HFF-Myc (cell line): ENCODE measurements at places on chromosomes 6 and 20.

DNA sequence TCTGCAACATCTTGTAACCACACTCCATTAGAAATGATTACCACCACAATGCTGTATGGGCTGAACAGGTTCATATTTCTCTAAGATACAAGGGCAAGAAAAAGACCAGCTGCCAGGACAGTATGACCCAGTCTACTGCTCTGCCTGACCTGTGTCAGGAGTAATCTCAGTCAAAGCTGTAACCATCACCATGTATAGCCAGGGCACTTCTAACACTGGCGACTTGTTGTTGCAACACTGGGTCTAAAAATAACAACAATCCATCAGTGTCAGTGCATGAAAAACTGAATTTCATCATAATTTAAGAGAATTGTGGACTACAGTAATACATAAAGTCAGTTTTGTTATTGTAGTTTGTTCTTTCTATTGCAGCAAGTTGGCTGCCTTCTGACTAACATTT lies 738.6 kb upstream of the ADGRB3 start:
- no peak for DNase-seq

- no peak for DNase-seq
Observed at GRCh38 chr6:122116119-122116834, 283.2 kb upstream of the HSF2 start.

- DNase-seq = no peak
Observed at GRCh38 chr20:36116807-36117441, 37.6 kb upstream of the EPB41L1 start.

- DNase-seq = no peak
Observed at GRCh38 chr20:34165018-34165619, 53.1 kb upstream of the EIF2S2 start.

GRCh38 chr6:18439581-18439980 lies 52.4 kb downstream of the RNF144B start:
- no peak for DNase-seq

GRCh38 chr20:40499391-40499790 lies 189.6 kb downstream of the MAFB start:
- DNase-seq = no peak

- DNase-seq = no peak
Observed at GRCh38 chr20:44566018-44566417, 16.4 kb upstream of the PKIG start.

DNA sequence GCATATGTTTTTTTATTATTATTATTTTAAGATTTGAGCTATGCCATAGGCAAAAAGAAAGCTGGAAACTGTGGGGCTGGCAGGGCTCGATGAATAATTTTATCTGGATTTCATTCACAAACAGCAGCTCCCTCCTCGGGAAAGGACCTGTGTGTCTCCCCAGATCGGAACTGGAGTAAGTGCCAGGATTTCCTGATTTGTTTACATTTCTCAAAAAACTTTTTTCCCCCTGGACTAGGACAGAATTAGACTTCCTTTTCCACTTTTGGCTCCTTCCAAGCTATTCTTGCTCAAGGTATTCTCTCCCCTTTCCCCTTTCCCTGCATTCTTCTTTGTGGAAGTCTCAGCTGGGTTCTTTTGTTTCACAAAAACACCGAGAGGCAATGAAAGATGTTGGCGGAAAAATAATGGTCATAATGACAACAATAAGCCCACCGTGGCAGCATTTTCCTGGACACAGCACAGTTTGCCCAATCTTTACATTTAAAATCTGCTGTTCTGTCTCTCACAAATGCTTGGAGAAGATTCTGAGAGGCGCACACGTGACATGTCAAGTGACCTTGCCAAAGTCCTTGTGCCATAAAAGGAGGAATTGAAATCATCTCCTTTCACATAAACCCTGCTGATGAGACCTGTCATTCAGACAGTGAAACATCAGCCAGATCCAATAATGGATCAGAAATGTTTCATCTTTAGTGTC lies 85.8 kb upstream of the PREP start:
- no peak for DNase-seq

GRCh38 chr6:33344701-33345697 lies 27.5 kb upstream of the ZBTB22 start:
- DNase-seq = peak; percentile 67

DNA sequence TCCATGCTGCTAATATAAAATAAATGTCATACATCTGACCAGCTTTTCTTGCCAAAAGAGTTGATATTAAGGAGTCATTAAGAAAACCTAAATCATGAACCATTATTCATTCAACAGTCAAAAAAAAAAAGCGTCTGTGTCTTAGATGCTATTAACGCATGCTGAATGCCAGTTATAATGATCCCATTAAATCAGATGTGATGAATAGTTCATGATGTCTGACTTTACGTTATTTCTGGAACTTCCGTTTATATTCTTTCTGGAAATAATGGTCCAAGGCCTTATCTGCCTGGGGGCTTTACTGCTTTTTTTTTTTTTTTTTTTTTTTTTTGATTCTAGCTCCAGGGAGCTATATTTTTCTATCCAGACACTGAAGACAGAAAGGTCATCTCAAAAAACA lies 877.1 kb downstream of the HACE1 start:
- no peak for DNase-seq

GRCh38 chr6:121480099-121480713 lies 44.8 kb downstream of the GJA1 start:
- no peak for DNase-seq

DNA sequence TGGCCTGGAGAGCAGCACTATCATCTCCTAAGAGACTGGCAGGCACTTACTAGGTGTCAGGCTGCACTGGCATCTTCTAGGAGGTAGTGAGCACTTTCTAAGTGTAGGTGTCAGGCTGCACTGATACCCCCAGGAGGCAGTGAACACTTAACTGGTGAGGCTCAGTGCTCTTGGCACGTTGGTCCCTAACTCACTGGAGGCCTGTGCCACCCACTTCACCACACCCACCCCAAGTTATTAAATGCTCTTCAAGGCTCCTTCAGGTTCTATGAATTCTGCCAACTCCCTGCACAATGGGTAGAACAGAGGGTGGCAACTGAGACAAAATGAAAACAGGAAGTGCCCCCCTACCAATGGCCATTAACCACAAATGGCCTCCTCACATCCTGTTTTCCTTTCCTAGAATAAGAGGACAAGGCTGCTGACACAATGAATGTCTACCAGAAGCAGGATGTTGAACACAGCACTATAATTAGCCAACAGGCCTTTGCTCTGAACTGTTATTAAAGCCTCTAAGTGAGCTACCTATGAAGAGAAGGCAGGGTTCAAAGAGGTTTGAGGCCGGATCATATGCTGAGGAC lies 29.4 kb downstream of the NCOA5 start:
- DNase-seq = no peak

GRCh38 chr20:61874421-61875068 lies 191.1 kb downstream of the TAF4 start:
- no peak for DNase-seq

DNA sequence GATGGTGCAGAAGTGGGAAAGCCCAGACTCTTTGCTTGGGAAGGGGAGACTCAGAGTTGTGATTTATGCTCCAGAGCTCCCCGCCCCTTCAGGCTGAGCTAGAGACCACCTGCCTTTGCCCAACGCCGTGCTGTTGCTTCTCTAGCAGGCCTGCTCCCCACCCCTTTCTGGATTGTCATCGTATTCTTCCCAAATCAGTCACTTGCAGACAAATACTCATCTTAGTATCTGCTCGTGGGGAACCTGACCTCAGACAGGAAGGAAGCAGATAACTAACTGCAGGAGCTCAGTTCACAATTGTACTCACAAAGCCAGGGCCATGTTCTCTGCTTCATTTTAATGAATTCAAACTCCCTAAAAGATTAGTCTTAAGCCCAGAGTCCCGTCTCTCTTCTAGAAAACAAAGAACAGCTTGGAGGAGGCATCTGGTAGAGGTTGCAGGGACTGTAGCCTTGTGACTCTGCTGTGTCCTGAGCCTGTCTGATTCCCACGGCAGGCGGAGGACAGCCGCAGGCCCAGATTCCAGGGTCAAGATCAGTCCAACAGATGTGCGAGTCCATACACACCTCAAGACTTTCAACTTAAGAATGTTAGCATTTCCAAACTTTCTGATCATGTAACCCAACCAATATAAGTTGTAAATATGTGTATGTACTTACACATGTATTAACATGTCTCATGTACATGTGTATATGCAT lies 57.2 kb upstream of the GGTLC1 start:
- no peak for DNase-seq

DNA sequence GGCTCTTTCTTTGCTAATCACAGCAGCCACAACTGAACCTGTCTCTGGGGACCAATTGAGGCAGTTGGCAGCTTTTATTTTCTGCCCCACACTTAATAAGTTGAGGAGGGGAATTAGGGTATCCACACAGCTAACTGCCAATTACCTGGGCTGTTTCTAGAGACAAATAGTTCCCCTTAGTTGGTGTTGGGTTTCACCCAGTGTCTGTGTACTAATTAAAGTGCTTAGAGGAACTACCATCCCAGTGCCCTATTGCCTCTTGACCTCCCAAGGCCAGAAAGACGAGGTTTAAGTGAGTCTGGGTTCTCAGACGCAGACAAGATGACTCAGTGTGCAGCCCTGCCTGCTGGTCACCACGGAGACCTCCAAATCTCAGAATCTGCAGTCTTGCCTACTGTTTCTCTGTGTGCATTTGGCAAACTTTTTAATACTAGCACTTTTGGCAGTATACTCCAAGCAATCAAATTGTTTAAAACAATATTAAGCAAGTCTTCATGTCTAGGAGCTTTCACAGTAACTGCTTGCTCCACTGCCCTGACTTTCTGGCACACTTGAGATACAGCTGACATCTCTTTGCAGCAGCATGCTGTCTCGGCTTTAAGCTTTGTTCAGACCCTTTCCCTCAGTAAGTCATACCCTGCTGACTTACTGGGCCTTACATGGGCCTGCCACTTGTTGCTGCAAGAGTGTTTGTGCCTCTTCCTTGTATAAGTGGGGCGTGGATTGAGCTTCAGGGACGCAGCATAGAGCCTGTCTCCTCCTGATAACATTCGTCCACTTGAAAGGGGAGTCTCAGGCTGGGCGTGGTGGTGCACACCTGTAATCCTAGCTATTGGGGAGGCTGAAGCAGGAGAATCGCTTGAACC lies 31.9 kb downstream of the STK35 start:
- DNase-seq = no peak

DNA sequence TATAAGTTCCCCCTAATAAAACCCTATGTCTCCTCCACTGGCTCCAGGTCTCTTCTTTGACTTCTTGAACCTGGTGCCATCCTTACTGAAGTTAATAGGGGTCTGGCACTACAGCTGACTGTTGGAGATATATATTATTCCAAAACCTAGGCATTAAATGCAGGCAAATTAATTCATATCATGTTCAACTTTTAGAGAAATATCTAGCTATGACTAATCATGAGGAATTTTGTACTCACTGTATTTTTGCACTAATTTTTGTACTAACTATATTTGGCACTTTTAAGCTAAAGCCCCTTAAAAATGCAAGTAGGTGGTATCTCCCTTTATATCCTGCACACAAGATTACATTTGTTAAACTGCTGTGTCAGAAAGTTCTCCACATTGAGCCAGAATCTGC lies 10.9 kb downstream of the DPPA5 start:
- no peak for DNase-seq

GRCh38 chr6:4319981-4320683 lies 184.8 kb upstream of the ECI2 start:
- peak; percentile 21 for DNase-seq

GRCh38 chr6:124982669-124983068 lies 20.4 kb downstream of the RNF217 start:
- no peak for DNase-seq

DNA sequence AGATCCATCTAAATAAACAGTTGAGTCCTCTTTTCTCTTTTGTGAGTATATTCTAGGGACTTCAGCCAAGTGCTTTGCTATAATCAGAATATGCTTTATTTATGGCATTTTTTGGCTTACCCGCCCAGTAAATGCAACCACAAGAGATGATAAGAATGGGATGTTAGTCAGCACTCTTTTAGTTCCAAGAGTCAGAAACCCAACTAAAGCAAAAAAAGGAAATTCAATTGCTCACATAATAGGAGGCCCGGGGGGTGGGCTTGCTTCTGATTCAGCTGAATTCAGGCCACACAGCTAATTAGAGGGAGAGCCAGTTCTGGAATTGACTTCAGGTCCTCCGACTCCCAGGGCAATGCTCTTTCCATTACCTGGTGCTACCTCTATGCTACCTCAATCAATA lies 250.6 kb downstream of the FARS2 start:
- DNase-seq = no peak

GRCh38 chr6:106025655-106026054 lies 60.5 kb upstream of the PRDM1 start:
- DNase-seq = no peak

DNA sequence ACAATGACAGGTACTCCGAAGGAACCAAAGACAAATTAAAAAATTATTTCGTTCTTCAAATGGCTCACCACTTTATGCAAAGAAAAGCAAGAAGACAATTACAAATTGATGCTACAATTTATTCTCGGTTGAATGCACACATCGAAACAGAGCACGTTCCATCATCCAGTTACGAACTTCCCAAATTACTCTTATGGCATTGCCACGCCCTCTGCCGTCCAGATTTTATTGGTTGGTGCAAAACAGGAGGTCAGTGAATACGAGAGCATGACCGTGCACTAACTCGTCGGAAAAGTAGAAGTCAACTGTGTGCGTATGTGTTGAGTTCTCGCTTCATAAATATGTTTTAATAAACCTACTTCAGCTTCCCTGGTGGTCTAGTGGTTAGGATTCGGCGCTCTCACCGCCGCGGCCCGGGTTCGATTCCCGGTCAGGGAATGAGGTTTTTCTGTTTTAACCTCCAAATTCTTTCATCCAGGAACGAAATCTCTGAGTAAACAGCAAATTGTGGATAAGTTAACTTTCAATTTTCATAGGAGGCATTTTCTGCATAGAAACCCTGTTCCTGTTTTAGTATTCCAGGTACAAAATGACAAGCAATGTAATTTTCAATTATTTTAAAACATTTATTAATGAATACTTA lies 23.2 kb downstream of the ZNF311 start:
- DNase-seq = peak; percentile 83

DNA sequence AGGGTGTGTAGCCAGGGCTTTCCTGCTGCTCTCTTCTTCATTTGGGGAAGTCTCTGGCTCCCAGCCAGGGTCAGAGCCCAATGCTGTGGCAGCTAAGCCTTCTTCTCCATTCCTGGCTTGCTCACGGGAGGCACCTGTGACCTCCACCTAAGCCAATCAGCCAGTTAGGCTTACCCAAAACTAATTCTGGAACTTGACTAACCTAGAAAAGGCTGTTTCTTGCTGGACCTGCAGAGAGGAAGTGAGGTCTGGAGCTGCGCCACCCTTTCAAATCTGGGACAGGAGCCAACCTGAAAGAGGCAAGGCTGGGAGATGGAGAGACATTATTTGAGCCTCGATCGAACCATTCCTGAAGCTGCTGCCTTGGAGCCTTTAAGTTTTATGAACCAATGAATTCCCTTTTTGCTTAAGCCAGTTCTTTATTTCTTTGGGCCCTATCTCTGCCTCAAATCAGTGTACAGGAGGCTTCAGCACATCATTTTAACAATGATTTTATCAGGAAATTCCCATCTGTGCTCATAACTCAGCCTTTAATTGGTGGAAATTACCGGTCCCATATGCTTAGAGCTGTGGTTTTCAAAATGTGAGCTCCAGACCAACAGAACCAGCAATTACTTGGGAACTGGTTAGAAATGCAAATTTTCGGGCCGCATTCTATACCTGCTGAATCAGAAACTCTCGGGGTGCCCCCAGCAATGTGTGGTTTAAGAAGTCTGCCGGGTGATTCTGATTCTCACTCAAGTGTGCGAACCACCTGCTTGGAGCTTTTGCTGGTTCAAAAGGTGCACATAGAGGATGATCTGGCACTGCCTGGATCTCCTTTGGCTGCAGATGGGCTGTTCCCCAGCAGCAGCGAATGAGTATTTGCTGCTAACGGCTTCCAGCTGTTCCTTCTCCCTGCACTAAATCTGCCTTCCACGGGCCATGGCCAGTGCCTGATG lies 97.4 kb upstream of the RNF24 start:
- peak; percentile 72 for DNase-seq

GRCh38 chr20:57835074-57835452 lies 125.2 kb upstream of the PMEPA1 start:
- no peak for DNase-seq
